ENCODE measurements at places on chromosomes 12 and 14.

GRCh38 chr12:132271755-132272092 is 57.7 kb downstream of the GALNT9 start:
- DNase-seq = no peak

GRCh38 chr12:120814203-120814902 is 88.7 kb downstream of the ACADS start:
- DNase-seq = no peak

- DNase-seq = no peak
These were observed 235.5 kb upstream of the NPAS3 start for GRCh38 chr14:32703183-32703621.

DNA sequence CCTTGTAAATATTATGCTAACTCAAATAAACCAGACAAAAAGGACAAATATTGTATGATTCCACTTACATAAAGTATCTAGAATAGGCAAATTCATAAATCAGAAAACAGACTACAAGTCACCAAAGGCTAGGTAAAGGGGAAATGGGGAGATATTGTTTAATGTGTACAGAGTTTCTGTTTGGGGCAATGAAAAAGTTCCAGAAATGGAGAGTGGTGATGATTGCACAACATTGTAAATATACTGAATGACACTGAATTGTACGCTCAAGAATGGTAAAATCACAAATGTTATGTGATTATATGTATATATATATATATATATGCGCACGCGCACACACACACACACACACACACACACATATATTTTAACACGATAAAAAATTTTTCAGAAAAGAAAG is 182.5 kb downstream of the SLC2A13 start:
- DNase-seq = no peak

GRCh38 chr12:121522971-121523370 is 57.9 kb downstream of the KDM2B start:
- no peak for DNase-seq
